ENCODE measurements at places on chromosomes 3 and 15.

DNA sequence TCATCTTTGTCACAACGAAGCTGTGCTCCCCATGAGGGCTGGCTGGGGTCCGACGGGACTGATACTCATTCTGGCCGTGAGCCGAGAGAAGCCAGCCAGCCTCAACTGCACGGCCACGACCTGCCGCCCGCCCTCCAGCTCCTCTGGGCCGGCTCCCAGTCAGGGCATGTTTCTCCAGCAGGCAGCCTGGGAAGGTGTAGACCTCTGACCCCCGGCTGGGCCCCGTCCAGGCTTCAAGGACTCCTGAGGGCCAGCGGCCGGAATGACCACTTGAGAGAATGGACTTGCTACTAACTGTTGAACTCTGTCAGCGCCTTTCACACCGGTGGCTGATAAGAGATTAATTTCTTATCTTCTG, 18.1 kb upstream of the MUC4 start:
- DNase-seq = no peak

- no peak for DNase-seq
Measured at GRCh38 chr15:48406911-48407310, 75.7 kb downstream of the DUT start.

DNA sequence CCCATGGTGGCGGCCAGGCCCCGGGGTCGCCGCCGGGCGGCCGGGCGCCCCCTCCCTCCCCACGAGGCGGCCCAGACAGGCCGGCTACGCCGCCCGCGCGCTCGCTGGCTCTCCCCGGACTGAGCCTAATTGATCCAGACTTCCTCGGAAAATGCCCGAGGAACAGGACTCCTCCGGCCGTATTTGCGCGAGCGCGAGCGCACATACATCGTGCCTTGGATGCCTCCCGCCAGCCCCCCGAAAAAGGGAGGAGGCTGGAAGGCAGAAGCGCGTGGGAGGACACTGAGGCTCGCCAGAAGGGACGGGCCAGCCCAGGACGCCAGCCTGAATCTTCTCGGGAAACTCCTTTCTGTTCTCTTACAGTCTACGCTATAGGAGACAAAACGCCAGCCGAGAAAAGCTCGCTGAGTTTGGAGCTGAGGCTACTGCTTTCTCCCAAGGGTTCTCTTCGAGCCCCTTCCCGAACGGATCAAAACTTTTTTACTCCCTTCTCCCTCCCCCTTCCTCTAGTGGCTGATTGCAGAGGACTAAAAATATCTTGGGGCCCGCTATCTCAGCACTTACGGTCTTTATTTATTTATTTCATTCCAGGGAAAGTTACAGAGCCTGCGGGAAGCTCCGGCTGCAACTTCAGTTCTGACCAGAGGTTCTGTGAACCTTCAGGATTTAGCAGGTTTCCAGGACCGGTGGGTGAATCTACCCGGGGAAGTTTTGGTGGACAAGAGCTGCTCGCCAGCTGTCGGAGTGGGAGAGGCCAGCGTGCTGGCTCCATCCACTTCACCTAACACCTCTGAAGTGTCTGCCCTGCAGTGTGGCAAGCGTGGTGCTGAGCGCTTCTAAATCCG, at the start of gene PDZRN3:
PDZRN3 (minus strand) TSS at position 121 of the 845 bp plus-strand sequence.
- peak; percentile 83 for DNase-seq

GRCh38 chr3:171295484-171296373, 164.5 kb downstream of the TNIK start:
- DNase-seq = no peak

DNA sequence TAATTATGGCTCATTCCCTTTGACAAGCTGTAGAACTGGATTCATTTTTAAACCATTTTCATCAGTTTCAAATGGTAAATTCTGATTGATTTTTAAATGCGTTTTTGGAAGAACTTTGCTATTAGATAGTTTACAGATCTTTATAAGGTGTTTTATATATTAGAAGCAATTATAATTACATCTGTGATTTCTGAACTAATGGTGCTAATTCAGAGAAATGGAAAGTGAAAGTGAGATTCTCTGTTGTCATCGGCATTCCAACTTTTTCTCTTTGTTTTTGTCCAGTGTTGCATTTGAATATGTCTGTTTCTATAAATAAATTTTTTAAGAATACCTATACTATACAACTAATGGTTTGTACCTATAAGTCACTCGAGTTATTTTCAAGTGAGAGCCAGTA, 62.7 kb downstream of the PXYLP1 start:
- no peak for DNase-seq

GRCh38 chr3:7788881-7789280, 712.7 kb upstream of the LMCD1 start:
- no peak for DNase-seq

GRCh38 chr3:175737646-175738572, 878.8 kb downstream of the NAALADL2 start:
- DNase-seq = no peak

GRCh38 chr3:195613468-195614069, 29.8 kb upstream of the APOD start:
- no peak for DNase-seq

DNA sequence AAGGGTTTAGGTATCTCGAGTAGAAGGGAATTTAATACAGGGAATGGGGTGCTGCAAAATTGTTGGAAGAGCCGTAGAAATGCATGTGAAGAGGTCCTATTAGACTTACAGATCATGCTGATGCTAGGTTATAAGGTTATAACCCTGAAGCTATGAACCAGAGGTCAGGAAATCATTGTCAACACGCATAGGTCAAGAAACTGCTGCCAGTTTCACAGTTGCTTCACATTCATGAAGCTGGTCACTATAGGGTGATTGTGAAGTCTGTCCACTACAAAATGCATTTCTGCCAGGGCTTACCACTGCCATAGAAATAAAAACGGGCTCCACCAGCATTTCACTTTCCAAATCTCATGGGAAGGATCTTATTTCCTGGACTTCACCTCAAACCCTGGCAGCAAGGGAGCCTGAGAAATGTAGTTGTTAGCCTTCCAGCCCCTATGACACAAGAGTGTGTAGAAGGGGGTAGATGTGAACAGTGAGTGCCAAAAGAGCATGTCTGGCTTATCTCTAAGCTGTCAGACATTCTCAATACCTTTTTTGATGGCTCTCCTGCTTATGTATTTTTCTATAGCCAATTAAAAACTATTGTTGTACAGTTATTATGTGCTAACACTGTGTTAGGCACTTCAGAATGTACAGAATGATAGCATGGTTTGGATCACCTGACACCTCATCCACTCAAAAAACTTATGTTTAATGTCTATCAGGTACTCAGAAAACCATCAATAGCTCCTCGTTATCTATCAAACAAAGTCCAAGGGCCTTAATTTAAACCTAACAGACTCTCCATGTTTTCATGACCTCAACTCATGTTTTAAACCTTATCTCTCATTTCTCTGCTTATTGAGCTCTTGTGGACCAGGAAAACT, 148.3 kb upstream of the TSC22D2 start:
- no peak for DNase-seq

DNA sequence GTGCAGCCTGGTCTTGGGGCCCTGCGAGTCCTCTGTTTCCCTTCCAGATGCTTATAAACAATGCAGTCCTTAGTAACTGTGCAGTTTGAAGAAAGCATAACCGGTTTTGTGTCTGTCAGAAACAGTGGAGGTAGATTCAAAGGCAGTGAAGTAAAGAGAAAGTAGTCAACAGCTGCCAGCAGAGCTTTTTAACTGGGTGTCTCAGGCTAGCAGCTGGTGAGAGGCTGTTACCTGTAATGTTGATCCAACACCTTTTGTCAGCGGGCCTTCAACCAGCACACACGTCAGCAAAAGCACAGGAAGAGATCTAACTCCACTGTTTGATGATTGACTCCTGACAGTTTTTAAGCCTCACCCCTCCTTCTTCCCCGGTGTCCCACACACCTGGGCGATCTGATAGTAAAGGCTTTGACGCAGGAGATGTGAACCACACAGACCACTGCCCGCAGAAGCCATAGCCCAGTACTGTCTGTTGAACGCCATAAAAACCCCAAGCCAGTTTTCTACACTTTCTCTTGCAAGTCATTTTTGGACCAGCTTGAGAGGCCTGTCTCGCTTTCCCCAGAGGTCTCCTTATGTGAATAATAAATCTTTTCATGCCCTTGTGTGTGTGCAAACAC, 178.0 kb downstream of the FMN1 start:
- DNase-seq = no peak

DNA sequence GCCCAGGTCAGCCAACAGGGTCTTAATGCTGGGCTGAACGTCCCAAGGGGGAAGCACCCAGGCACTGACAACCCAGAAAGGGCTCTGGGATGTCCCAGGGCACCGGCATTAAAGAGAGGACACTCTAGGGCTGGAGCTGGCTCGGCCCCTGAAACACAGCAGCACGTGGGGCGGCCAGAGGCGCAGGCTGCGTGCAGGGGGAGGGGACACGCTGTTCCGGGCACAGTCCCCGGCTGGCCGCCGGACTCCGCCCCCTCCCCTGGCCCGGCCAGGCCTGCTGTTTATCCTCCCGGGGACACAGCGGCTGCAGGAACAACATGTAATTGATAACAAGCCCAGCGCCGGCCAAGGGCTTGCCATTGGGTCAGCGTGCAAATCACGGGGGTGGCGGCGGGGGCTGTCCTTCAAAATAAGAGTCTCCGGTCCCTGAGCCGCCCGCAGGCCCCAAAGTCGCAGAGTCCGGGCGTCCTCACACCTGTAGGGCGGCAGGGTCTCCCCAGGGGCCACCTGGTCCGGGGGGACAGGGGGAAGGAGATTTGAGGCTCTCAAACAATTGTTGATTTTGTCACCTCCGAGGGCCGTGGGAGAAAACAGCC, 1.3 kb downstream of the KLF15 start:
- DNase-seq = peak; percentile 58

GRCh38 chr3:135040321-135041240, 245.5 kb downstream of the EPHB1 start:
- DNase-seq = no peak

DNA sequence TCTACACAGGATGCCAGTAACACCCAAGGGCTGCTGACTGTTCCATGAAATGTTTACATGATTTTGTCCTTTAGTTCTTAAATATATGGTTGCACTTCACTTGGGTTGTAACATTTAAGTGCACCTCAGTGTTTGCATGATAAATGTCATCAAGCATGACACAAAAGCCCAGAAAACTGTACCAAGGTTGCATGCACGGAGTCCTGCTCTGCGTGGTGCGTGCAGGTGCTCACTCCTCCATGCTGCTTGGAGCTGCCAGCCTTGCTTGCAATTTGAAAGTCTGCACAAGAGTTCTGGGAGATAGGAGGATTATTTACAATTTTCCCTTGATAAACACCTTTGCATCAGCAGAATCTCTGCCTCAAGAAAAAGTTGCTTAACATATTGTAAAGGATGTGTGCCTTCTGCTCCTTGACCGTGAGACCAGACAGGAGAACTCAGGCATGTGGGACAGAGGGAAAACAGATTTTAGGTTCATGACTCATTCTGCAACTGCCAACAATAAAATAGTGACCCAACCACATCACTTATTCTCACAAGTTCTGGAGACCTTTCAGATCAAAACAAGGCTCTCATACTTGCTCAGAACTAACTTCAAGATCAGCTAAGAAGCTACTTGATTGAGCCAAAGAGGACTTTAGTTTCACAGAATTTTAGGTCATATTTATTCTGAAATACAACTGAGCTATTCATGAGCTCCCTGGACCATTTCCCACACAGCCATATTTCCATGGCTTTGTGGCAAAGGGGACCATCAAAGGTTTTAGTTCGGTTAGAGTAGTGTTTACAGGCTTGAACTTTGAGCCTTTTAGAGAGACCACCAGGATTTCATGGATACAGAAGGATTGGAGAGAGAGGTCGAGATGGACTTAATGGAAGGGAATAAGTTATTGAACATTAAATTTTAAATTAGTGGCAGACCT, 128.4 kb upstream of the ZBED2 start:
- peak; percentile 43 for DNase-seq

GRCh38 chr3:186782542-186783057, 777 bp upstream of the EIF4A2 start:
- no peak for DNase-seq

DNA sequence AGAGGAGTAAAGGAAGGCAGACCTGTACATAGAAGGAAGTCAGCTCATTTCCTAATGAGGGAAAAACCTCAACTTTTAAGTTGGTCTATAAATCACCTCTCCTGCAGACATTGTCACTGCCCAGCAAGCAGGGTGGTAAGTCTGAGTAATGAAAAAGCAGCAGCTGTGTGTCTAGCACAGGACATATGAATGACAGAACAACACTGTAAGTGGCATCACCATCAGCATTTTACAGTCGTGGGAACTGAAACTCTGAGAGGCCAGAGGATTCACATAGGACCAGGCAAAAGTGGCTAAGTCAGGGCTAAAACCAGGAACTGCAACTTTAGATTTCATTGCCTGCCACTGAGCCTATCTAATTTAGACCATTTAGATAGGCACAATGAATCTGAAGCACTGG, 235.6 kb downstream of the CLSTN2 start:
- no peak for DNase-seq

- no peak for DNase-seq
Measured at GRCh38 chr15:94451466-94451865, 220.1 kb downstream of the MCTP2 start.

GRCh38 chr3:151445273-151446001, 15.4 kb downstream of the IGSF10 start:
- peak; percentile 89 for DNase-seq

GRCh38 chr3:179513862-179514261, 48.9 kb upstream of the ACTL6A start:
- DNase-seq = no peak

- no peak for DNase-seq
Measured at GRCh38 chr15:22944651-22945050, 35.5 kb downstream of the CYFIP1 start.

DNA sequence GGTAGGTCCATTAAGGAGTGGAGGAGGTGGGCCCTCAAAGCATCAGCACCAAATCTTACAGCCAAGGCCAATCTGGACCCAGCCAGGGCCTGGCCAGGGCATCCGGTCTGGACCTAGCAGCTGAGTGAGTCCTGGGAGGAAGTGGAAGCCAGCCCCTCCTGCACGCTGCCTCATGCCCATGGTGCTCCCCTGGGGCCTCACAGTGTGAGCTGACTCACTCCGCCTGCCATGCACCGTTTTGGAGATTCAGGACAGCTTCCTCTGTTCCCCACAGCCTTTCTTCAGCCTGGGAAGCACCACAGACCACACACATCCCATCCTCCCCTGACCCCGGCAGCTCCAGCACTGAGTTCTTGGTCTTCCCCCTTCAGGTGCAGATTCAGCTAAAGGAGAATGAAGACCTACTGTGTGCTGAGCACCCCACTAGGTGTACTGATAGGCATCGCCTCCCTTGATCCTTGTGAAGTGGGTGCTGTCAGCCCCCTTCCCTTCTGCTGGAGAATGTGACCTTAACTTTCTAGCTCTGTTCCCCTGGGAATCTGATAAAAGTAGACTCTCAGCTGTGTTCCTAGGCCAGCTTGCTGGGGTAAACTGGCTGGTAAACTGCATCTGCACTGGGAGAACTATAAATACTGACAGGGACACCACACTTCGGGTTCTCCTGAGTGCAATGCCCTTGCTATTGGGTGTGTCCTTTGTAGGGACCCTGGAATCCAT, 36.8 kb upstream of the SEC13 start:
- DNase-seq = peak; percentile 91

- no peak for DNase-seq
Measured at GRCh38 chr3:8516047-8516661, 14.5 kb downstream of the LMCD1 start.

DNA sequence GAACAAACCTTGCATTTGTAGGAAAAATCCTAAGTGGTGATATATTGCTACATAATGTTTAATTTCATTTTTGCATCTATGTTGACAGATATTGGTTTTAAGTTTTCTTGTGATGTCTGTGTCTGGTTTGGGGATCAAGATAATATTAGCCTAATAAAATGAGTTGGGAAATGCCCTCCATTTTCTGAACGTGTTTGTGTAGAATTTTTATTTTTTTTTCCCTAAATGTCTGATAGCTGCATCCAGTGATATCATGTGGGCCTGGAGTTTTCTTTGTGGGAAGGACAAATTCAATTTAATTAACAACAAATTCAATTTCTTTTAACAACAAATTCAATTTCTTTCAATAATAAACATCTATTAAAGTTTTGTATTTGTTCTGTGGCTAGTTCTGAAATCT, 35.1 kb downstream of the NEDD4 start:
- no peak for DNase-seq

Data from MG63 (cell line).